Muscle of back (tissue), 13 donors: ENCODE measurements at places on chromosomes 11 and 22. TPM values are rescaled to one million over a fixed set of nuclear protein-coding genes. Genes with fewer than 3 reads are reported as not detected.
A peak's percentile ranks its signal among the peaks of the same experiment; 100 is the strongest.

DNA sequence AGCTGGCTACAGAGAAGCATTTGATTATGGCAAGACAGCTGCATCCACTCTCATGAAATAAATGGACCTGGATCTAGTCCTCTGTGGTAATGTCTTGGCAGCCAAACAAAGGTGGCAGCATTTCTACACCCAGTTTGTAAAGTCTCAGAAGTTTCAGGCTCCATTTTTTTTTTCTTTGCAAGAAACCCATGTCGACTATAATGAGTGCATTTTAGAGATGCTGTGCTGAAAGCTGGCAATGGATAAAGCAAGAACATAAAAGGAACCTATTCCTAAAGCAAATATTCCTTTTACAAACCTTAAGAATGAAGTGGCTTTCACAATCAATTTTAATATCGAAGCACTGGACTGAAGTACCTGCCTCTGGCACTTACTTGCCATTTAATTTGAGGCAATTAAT is 33.5 kb downstream of the THAP12 start:
- DNase-seq: no peak

- no peak for DNase-seq
Measured at GRCh38 chr22:31250740-31251600, 38.9 kb downstream of the LIMK2 start.

- DNase-seq: peak; percentile 75
Measured at GRCh38 chr11:61004180-61004611, 32.7 kb downstream of the CD6 start.

- DNase-seq: no peak
Measured at GRCh38 chr22:29343313-29343805, 27.9 kb upstream of the RASL10A start.

GRCh38 chr11:58905721-58906547 is 33.4 kb upstream of the GLYATL1 start:
- DNase-seq: peak; percentile 90

DNA sequence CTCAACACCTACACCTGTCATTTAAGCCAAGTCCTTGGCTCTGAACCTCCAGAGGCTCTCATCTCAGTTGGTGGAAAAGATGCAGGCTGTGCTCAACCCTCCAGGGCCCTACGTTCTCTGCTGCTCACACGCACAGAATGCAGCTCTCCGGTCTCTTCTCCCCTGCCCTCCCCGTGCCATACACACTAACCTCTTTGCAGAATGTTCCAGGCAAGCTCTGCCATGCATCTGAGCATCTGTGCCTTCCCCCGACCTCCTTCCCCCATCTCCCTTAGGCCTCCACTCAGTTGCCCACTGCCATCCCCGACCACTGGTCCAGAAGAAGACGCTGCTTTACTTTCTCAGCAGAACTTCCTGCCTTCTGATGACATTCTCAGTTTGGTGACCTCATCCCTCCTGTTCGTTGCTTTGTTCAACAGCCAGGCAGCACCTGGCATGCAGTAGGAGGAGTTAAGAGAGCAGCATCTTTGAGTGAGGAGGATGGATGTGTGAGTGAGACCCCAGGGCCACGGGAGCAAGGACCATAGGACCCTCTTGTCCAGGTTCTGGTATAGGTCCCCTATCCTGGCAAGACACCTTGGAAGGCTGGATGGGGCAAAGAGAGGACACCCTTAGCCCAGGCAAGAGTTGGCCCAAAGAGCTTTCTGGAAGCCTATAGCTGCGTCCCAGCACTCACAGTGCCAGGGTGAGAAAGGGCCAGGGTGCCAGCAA is 598.0 kb downstream of the BRD1 start:
- no peak for DNase-seq

DNA sequence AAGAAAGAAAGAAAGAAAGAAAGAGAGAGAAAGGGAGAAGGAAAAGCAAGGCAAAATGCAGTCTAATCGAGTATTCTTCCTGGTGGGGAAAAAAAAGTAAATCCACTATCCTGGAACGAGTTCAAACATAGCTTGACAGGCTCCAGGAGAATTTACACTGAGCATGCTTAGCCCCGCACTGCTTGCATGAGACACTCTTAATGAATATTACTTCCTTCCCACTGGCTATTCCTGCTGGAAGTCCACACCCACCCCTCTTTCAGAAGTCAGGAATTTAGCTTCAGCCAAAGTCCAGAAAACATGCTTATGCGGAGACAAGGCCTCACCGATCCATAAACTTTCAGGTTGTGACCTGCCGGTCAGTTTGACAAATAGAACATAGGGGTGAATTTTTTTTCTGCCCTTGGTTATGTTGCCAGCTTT is 251.8 kb upstream of the BLID start:
- peak; percentile 74 for DNase-seq

- DNase-seq: no peak
Measured at GRCh38 chr11:66932543-66932942, 25.6 kb downstream of the PC start.

GRCh38 chr22:24471570-24471969 is 23.6 kb upstream of the UPB1 start:
- DNase-seq: peak; percentile 79

The CCDC88B gene
- polyA plus RNA-seq: 4.5 TPM

The GRM5 gene
- 0.04 TPM for polyA plus RNA-seq

The UPK3A gene
- polyA plus RNA-seq: not detected

GRCh38 chr22:32961497-32961896 is 96.7 kb downstream of the SYN3 start:
- no peak for DNase-seq

The KCNK4 gene
- not detected for polyA plus RNA-seq

The OR10A4 gene
- polyA plus RNA-seq: not detected

The CTSW gene
- polyA plus RNA-seq: not detected

DNA sequence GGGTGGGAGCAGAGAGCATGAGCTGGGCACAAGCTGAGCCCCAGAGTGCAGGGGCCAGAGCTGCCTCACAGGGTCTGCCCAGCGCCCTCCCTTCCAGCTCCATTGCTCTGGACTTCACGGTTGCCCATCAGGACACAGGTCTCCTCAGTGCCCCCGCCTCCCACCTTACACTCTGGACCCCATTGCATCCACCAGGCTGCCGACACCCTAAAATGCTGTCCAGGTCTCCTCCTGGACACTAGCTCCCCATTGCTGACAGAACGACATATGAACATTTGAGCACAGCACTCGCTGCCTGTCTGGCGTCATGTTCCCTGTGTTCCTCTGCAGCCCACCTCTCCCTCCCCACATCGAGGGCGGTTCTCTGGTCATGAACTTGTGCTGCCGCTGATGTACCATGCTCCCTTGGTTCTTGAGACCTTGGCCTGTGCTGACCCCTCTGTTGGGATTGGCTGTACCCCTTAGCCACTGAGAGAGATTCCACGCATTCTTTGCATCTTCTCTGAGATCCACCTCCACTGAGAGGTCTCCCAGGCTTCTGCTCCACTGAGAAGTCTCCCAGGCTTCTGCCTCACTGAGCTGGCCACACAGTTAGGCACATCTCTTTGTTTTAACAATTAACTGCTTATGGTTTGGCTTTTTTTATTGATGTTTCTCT is 34.2 kb upstream of the NECTIN1 start:
- no peak for DNase-seq

DNA sequence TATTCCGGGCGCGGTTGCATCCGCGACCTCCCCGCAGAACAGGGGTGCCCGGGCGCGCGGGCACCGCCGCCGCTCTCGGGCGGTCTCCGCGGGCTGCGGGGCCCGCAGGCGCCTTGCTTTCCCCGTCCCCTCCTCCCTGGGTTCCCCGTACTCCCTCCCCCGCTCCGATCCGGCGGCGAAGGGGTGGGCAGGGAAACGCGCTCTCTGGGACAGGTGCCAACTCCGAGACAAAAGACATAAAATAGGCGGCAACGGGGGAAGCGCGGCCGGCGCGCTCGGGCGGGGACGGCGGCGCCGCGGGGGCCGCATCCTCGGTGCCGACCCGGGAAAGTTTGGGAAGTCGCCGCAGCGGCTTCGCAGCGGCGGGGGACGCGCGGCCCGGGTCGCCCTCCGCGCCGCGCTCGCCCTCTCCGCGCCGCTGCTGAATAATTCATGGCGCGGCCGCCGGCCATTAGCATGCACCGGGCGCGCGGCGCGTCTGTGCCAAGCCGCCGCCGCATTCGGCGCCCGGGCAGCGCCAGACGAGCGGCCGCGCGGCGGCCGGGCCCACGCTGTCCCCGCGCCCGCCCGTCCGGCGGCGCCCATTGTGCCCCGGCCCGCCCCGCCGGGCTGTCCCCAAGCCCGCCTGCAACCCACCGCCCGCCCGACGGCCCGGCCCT is 78.7 kb upstream of the PPARA start:
- DNase-seq: peak; percentile 96

DNA sequence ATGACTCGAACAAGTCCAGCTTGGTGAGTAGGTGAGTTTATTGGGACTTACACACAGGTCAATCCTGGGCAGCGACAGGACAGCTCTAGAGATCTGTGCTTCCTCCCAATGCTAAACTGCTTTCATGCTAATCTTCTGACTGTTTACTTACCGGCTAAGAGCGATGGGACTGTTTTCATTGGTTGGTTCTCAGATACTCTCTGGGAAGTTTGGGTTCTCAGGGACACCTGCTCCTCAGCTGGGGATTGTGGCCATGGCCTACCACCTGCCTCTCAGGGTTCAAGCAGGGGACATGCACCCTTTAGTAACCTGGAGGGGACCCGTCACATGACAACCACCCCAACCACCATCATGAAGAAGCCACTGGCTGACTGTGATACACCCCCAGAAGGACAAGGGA is 13.1 kb downstream of the APOL2 start:
- DNase-seq: no peak

DNA sequence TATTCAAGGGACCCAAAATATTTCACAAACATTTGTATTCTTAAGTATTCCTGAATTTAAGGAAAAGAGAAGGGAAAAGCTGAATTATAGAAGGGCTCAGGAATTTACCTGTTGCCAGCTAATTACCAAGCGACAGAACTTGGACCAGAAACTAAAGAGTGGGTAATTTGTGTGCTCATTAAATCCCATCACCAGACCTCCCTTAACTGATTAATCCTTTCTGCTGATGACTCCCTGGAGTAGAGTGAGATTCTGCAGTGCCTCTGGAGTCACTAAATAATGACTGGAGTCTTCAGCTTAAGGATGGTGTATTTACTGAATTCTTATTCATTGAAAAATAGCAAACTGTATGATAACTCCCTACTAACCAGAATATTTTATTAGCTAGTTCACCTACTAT is 74.0 kb upstream of the RAB1B start:
- DNase-seq: no peak

DNA sequence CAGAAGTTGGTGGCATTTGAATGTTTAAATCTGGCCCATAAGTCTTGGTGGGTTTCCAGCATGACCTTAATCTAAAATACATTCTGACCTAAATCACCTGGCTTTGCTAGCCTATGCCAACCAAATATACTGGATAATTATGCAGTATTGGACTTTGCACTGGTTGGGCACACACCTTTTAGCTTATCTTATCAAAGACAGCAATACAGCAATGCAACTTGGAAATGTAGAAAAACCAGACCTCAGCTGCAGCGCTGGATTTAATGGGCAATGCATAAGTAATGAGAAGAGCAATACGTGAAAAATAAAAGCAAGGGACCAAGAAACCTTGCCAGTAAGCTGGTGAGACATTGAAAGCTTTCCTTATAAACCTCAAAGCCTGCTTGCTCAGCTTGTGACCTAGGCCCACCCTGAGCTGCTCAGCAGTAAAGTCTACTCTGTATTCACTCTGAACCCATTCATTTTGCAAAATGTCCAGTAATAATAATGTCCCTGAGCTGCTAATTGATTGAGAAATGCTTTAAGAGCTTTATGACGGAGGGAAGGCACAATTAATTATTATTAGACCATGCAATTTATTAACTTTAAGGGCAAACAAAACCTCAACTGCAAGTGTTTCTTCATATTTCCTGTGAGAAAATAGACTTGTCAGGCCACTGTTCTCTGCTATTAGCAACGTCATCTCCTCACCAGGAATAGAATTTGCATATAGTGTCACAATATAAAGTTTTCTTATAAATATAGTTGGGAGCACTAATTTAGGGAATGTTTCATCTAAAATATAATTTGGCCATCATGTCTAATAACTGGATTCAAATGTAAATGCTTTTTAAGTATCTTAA is 49.4 kb upstream of the CEP295 start:
- no peak for DNase-seq

GRCh38 chr11:103079833-103080232 is 12.1 kb downstream of the DCUN1D5 start:
- DNase-seq: no peak

The NPAS4 gene
- polyA plus RNA-seq: 0.07 TPM

- DNase-seq: no peak
Measured at GRCh38 chr22:17097701-17098100, 12.9 kb downstream of the IL17RA start.

- DNase-seq: no peak
Measured at GRCh38 chr11:23569134-23569533, 708.9 kb upstream of the CCDC179 start.

The NRXN2 gene
- polyA plus RNA-seq: 26.6 TPM

DNA sequence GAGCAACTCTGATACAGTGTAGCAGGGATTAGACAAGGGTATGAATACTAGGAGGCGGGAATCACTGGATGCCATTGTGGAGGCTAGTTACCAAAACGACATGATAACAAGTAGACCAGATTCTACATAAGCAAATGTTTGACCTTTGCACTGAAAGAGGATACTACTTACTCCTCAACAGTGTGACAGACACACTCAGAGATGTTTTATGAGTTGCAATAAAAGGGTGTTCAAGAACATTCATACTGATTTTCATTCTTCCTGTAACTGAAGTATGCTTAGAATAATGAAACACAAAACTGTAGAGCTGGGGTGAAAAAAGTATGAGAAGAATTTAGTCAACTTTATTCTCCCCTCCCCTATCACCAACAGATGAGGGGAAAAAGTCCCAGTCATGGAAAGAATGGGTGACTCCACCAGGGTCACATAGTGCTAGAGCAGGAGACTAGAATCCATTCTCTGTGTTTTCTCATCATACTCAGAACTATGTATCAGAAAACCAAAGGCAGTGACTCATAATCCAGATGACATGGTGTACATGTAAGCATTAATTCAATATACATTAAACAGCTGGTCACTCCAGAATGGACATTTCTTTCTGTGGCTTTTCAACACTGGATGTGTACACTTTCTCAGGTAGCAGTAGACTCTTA is 32.8 kb downstream of the ARHGAP20 start:
- no peak for DNase-seq

DNA sequence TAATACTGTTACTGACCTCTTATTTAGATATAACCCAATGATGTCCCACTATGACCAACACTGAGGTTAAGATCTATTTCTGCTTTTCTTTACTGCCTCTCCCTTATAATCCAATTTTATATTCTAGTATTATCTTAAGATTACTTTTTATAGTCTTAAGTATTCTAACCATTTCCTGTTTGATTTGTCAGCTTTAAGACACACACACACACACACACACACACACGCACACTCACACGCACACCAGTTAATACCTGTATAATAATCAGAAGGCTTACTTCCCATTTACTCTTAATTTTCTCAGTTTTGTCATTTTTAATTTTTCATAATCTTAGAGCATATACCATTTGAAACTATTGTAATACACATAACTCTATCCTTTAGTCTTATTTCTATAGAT is 226.0 kb upstream of the C11orf87 start:
- no peak for DNase-seq

DNA sequence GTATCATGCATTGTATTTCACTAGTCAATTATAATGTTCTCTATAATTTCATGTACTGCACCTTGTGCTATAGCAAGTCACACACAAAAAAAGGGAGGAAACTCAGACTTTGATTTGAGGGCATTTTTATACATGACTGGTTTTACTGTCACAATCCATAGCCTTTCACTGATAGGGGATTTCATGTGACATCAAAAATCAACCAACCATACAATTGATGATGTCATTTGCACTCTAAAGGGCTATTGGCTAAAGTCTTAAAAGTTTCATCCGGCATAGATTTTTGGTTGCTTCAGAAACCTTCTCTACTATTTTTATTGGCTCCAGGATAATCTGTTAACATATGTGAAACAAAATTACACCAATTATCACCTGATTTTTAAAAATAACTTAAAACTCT is 237.8 kb downstream of the DCDC1 start:
- DNase-seq: no peak

The KRTAP5-7 gene
- polyA plus RNA-seq: not detected

The NXPE4 gene
- not detected for polyA plus RNA-seq
